ENCODE measurements at places on chromosomes 4 and X.

DNA sequence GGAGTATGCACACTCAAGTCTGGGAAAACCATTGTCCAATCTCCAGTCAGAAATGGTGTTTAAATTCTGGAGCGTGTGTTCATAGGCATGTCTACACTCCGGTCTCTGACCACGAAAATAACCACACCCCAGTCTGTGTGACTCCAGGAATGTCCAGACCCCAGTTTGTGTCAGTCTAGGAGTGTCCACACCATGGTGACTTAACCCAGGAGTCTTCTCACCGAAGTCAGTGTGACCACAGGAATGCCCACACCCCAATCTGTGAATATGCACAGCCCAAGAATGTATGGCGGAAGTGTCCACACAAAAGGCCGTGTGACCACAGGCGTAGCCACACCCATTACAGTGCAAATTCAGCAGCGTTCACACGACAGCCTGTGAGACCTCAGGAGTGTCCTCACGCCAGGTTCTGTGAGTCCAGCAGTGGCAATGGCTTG is 11.4 kb downstream of the FTSJ1 start:
- no peak for DNase-seq

DNA sequence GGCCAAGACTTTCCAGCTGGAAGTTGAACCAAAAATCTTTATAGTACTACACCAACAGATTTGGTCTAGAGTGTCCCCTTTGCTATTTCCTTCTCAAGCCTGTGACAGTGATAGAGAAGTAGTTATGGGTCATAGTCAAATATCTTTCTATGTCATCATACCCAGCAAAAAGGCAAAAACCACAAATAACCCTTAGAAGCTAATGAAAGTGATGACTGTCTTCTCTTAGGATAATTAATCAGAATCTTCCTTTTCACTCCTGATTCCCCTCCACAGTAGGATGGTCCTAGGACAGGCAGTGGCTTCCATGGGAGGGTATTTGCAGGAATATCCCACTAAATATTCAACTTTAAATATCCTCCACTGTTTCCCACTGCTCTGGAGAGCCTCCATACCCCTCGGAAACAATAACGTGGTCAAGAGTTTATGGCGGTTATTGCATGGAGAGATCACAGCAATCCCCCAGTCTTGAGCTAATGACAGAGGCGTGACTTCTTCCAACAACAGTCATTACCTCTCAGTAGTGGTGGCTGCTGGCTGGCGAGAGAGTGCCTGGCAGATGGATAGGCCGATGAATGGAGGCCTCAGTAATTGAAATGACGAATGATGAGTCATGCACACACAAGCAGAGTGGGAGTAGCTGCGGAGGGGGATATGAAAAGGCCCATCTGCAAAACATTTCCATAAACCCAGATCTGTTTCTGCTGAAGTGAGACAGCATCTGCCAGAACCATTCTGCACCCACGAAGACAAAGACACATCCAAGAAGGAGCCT is 154.9 kb downstream of the STK32B start:
- DNase-seq = no peak

DNA sequence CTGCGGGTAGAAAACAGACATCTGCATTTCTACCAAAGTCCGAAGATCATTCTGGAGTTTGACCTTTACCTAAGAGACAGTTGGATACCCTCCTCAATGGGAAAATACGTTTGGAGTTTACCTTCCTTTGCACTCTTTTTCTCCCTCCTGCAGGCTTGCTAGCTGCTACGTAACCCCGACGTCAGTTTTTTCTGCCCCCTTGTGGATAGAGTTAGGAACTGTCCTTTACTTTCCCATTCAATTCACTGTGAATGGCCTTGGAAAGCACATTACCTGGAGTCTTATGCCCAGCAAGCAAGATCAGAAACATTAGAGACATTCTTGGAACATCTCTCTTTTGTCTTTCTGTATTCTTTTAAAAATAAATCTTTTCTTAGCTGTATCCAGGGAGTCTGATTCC is 250.7 kb downstream of the NAP1L3 start:
- no peak for DNase-seq

GRCh38 chr4:39542611-39543012 is 15.4 kb upstream of the UGDH start:
- no peak for DNase-seq

GRCh38 chr4:128301979-128302378 is 14.4 kb upstream of the PGRMC2 start:
- no peak for DNase-seq

- no peak for DNase-seq
Measured at GRCh38 chr4:25172961-25173915, 13.0 kb upstream of the SEPSECS start.

DNA sequence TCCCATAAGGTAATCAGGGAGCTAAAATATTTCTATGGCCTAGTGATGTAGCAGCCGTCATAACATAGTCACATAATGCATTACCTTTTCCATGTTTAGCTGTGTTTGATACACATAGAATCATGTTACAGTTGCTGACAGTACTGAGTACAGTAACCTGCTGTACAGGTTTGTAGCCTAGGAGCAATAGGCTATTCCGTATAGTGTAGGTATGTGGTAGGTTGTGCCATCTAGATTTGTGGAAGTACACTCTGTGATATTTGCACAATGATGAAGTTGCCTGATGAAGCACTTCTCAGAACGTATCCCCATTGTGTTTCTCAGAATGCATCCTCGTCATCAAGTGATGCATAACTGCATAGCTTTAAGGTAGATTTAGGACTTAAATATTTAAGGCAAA is 495.6 kb upstream of the ZFP42 start:
- no peak for DNase-seq

GRCh38 chrX:53195401-53195800 is 29.6 kb downstream of the KDM5C start:
- DNase-seq = no peak

GRCh38 chr4:19659101-19659500 is 592.6 kb upstream of the SLIT2 start:
- DNase-seq = no peak

GRCh38 chr4:20493761-20494353 is 206.4 kb upstream of the PACRGL start:
- DNase-seq = no peak

DNA sequence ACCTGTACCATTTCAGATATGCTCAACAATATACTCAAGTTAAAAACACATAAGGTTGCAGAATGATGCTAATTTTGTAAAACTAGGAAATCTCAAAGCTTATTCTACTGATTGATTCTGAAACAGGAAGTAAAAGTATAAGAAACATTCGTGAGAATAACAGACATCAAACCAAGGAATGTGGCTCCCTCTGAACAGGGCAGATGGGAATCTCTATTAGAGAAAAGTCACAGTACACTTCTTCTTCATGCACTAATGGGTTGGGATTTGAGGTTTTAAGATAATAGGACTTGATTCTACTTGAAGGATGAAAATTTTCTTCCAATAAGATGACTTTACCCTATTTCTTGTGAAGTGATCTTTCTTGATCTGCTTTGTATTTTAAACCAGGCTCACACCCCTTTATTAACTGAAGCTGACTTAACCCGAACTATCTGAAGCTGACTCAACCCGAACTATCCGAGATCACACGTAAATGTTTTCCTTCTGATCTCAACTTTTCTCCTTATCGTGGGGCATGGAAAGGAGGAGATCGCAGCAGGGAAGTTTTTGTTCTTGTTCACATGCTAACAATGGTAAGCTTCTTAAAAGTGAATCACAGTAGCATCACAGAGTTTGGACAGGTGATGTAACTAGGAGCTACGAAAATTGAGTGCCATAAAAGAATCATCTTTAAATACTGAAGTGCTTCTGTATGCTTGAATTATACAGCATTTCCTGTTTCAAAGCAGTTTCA is 363.1 kb upstream of the ZFP42 start:
- DNase-seq = no peak

DNA sequence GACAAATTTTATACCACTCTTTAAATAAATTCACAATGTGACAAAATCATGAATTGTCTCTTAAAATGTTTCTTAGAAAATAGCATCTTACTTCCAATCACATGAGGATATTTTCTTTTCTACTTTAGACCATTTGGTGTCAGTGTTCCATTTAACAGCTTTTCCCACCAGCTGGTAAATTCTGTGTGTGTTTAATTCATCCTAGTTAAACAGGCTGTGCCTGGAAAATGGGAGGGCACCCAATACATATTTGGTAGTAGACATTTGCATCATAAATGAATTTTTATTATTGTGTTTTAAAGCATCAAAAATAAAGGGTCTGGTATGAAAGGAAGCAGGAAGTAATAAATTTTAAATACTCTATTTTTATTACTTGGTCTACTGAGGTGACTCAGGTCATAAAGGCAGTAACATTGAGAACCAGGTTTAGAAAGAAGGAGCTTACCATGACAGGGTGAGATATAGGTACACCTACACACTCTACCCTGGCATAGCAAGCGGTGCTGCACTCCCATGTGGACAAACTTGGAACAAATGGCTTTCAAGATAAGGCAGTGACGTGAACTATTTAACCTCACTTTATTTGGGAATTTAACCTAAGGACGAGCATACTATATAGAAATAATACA is 344.5 kb downstream of the BMPR1B start:
- DNase-seq = no peak

- no peak for DNase-seq
Measured at GRCh38 chrX:115058276-115058675, 40.9 kb upstream of the IL13RA2 start.

Data from stimulated activated naive CD8-positive, alpha-beta T cell treated with anti-CD3 and anti-CD28 coated beads, Interleukin-15, amount 100 ng/mL, for 72 hours (primary cell).